ENCODE measurements at places on chromosomes 16 and 17.

GRCh38 chr17:12519956-12520594 is 145.6 kb upstream of the MYOCD start:
- DNase-seq, result no peak

DNA sequence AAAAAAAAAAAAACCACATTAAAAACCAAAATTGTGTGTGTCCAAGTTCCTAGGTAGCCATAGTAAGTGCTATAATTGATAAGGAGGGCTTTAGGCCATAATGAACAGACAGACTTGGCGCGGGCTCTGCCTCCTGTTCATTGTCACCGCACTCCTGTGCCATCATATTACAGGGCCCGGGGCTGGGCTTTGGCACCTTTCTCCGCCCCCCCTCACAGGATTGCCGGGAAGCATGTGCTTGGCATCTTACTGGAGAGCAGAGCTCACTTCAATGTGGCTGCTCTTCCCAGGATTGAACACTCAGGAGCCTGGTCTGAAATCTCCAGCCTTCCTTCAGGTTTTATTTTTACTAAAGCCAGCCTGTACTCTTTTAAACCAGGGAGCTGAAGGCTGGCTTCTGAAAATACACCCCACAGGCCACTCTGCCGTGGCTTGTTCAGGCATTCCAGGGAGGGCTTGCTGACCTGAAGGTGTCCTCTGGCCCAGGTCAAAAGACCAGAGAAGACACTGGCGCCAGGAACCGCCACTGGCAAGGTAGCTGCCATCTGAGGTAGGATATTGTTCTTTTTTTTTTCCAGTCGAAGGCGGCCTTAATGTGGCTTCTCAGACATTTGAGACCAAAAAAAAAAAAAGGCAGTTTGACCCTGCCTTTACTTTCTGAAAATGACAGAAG is 39.3 kb downstream of the DHRS7B start:
- DNase-seq, result no peak

DNA sequence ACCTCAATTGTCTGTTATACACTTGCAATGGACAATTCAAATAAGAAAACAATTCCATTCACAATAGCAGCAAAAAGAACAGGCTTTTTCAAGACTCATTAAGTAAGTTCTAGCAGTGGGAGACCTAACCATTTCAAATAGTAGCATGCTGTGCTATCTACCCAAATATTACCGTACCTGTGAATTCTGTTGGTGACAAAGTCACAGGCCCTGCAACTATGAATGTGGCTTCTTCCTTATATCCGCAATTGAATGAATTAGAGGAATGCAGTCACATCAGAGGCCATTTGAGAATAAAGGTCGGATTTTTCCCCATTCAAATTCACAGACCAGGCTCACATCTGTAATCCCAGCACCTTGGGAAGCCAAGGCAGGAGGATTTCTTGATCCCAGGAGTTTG is 800 bp upstream of the NME4 start:
- DNase-seq, result no peak

DNA sequence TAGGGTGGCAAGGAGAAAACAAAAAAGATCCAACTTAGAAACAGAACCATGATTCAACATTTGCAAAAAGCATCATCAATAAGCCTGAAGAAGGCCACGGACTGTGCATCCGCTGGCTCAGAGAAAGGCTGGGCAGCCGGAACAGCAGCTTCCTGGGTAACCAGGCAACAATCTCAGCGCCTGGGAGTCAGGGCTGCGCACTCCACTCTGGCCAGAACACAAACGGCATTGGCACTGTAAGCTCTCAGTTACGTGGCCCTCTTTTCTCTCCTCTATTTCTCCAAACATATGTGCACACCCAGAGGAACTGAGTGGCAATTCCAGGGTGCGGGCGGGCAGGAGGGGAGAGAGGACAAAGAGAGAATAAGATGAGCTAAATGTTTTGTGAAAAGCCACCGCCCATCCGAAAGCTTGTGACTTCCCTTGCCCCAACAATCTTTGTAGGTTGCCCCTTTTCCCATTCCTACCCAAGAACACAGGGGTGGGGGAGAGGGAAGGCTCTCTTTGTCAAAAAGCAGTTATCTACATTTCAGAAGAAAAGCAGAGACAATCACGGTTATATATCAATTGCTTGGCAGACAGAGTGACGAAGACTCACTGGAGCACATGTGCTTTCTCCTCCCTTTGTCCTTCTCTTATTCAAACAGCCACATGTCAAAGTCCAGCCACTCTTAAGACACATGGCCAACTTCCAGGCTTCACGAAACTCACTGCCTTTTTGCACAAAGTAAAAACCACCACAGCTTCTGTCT is 6.6 kb upstream of the GHDC start:
- no peak for DNase-seq

DNA sequence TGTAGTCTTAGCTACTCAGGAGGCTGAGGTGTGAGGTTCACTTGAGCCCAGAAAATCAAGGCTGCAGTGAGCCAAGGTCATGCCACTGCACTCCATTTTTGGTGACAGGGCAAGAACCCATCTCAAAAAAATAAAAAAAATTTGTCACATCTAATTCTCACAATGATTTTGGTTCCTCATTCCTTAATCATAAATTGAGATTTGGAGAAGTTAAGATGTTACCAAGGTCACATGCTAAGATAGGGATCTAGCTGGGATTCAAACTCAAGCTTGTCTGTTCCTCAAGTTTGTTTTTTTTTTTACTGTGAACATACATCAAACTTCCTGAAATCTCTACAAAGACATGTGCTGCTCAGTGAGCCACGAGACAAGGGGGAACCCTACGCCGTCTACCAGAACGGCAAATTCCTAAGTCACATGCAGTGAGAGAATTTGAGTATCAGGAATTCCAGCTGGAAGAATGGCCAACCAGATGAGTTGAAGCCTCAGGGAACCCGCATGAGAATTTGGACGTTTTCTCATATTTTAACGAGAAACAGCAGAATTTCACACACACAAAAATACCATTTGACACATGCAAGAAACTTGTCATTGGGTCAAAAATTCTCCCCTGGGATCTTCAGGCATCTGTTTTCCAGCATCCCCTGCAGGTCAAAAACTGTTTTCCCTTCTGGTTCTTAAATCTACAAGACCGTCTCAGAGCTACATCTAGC is 414.1 kb upstream of the GOT2 start:
- no peak for DNase-seq

- DNase-seq, result no peak
These were observed 13.8 kb upstream of the CTCF start for GRCh38 chr16:67548265-67549126.

DNA sequence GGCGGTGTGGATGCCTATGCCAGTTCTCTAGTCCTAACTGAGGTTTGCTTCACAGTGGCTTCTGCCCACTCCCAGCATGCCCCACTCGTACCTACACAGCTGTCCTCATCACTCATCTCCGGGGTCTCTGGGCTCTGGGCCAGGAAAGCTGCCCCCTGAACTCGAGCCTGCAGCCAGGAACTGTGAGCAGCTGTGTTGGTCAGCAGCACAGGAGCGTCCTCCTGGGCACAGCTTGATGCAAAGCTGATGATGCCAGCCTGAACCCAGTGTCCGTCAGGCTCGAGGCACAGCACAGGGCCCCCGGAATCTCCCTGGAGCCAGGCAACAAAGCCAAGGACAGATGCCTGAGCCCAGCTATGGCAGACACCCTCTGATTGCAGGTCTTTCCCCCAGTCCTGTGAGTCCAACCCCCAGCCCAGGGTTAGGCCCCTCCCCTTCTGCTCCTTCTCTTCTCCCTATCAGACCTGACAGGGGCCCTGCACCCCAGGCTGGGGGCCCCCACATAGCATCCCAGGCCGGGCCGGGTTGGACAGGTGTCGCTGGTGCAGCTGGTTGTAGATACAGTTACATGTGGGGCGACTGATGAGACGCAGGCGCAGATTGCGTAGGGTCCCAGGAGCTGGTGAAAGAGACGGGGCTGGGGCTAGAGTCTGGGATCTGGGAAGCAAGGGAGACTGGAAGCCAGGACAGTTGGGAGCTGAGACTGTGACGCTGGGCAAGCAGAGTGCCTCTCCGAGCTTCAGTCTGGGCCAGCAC is 2.7 kb downstream of the PRSS53 start:
- no peak for DNase-seq

GRCh38 chr16:81616321-81617020 is 162.6 kb upstream of the PLCG2 start:
- DNase-seq, result peak; percentile 74

GRCh38 chr17:77083531-77083930 is 57.2 kb upstream of the SEC14L1 start:
- DNase-seq, result no peak

GRCh38 chr17:17376362-17376761 is 73.2 kb downstream of the NT5M start:
- no peak for DNase-seq

GRCh38 chr16:29738514-29738913 is 7.3 kb downstream of the C16orf54 start:
- DNase-seq, result peak; percentile 55

DNA sequence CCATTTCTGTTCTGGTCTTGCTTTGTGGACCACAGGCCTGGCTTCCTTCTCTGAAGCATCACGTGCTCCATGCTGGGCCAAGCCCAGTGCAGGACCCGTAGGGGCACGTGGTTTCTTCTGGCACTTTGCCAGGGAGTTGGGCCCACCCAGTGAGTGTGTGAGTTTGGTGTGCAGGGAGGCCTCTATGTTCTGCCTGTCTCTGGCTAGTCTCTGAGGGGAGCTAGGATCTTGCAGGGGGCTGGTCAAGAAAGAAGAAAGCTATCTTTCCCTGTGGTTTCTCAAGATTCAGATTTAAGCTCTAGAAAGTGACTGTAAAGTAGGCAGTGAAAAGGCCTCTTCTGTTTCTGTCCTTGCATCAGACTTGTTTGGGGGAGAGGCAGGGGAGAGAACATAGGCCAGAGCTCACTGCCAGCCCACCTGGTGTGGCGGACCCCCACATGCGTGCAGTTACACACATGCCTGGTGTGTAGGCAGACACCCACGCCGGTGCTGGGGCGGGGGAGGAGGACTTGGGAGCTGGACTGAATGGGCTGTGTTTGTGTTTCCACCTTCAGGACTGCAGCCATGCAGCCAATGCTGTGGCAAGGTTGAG is 11.8 kb downstream of the LASP1 start:
- peak; percentile 46 for DNase-seq

GRCh38 chr17:42778570-42778969 is 1.8 kb upstream of the WNK4 start:
- no peak for DNase-seq

- DNase-seq, result no peak
These were observed 25.6 kb downstream of the TPSG1 start for GRCh38 chr16:1199347-1200013.

DNA sequence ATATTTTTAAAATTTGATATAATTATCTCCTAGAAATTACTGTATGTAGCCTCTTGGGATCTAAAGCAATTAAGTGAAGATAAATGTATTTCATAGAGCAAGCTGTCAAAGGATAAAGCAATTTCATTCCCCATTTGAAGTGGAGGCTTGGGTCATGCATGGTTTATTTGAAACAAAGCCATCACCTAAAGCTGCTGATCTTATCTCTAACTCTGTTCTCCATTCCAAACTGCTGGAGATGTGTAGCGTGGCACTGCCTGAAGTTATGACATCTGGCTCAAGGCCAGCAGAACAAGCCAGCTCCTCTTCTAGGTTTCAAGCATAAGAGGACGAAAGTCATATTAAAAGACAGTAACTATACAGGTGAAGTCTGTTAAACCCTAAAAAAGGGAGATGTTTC is 83.9 kb downstream of the HIC1 start:
- DNase-seq, result no peak

- no peak for DNase-seq
These were observed 12.0 kb downstream of the VAC14 start for GRCh38 chr16:70788668-70789594.

DNA sequence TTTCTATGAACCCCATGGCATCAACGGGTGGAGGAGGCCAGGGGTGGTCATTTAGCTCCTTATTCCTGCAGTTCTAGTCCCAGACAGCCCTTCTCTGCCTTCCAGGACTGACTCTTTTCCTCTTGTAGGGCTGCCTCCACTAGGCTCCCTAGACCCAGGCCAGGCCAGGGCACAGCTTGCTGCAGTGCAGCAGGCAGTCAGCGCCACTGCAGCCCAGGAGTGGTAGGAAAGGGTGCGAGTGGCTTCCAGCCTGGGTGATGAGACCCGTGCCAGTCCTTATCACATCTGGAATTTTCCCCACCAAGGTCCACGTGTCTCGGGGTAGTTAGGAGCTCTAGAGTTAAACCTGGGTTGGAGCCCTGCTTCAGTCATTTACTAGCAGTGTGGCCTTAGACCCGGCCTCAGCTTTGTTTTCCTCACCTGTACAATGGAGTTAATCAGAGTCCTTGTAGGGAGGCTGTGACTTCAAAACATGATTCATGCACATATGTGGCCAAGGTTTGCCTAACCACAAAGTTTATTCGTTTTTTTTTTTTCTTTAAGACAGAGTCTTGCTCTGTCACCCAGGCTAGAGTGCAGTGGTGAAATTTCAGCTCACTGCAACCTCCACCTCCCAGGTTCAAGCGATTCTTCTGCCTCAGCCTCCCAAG is 4.7 kb downstream of the SLC5A11 start:
- no peak for DNase-seq

GRCh38 chr17:80033840-80034239 is 1.8 kb downstream of the TBC1D16 start:
- no peak for DNase-seq

DNA sequence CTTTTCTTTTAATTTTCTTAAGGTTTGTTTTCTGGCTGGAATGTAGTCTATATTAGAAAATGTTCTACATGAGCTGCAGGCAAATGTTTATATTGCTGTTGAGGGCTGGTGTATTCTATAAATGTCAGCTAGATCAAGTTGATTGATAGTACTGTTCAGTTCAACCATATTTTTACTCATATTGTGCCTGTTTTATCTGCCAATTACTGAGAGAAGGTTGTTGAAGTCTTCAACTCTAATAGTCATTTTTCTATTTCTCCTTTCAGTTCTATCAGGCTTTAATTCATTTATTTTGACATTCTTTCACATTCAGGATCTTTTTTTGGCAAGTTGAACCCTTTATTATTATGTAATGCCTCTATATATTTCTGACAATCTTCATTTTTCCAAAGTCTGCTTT is 93.2 kb upstream of the HS3ST3A1 start:
- no peak for DNase-seq

GRCh38 chr17:80770881-80771611 is 220.6 kb upstream of the CHMP6 start:
- DNase-seq, result no peak

GRCh38 chr16:24858219-24859041 is 12.7 kb downstream of the SLC5A11 start:
- peak; percentile 39 for DNase-seq

GRCh38 chr16:1678500-1679098 is 520 bp downstream of the JPT2 start:
- peak; percentile 46 for DNase-seq

- DNase-seq, result no peak
These were observed 96.5 kb upstream of the NLRP1 start for GRCh38 chr17:5680766-5681165.
